ENCODE measurements at places on chromosomes 2 and 18.

DNA sequence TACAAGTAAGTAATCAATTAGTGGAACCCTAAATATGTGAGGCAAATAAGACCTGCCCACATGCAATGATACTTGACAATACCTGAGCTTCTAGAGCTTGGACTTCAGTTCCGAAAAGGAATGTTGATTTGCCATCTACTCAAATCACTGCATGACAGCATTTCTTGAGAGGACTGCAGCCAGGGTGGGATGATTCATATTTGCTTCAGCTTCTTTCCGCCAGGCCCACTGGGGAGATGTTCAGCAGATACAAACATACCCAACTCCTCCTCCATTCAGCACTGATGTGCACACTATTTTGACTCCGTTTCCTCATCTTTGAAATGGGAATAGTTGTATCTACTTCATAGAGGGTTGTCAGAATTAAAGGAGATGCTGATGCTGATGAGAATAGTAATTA, 28.8 kb upstream of the TMEM177 start:
- no peak for DNase-seq

DNA sequence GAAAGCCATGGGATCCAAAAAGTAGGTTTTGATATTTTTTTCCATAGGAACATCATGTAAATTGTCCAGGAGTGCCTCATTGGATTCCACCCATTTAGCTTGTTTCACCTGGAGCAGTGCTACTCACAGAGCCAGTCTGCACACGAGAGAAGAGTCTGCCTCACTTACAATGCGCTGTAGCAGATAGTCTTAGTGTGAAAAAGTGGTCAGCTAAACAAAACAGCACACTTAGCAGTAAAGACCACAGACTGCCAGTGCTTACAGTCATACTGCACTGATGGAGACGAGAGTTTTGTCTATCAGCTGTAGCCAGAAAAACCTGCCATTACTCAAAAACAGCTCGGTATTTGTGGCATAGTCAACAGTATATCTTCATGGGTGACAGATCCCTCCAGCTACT, 113.5 kb upstream of the LDLRAD4 start:
- DNase-seq = no peak

DNA sequence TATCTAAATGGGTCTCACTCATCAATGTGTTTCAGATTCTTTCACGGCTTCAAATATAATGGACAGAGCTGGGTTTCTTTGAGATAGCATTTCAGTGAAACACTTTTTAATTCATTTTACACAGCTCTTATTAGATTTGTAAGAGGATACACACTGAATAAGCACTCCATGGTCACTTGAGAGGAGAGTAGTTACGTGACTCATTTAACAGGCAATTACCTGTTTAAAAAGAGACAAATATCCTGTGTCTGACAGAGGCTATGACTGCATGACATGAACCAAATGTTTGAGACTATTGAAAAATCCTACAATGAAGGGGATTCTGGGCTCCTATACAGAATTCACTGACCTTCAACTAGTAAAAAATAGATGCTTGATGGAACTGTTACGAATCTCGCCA, 786.9 kb downstream of the EPHA4 start:
- no peak for DNase-seq

- DNase-seq = no peak
These were observed 172.7 kb downstream of the TNS1 start for GRCh38 chr2:217830061-217830460.

DNA sequence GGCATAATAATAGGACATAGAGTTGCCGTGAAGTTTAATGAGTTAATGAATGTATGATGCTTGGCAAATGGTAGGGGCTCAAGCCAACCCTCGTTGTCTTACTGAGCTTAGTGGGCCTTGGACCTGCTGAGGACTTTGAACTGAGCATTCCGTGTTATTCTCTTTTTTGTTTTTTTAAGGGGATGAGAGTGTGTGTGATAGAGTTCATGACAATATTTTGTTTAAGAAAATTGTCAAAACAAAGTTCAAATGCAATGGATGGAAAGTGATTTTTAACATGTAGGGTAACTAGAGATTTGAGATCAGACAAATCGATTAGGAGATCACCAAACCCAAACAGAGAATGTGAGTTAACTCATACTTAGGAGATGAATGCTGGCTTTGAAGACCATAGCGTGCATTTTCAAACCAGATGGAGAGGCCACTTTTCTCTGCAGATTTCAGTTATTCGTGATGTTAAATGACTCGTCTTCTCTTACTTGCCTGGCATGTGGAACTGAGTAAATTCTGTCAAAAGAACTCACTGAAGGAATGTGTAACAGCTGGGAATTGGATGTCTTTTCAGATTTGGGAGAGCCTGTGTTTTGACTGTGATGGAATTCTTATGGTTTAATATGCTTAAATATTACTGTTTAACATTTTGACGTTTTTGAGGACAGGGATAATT, 88.7 kb downstream of the NEDD4L start:
- no peak for DNase-seq

DNA sequence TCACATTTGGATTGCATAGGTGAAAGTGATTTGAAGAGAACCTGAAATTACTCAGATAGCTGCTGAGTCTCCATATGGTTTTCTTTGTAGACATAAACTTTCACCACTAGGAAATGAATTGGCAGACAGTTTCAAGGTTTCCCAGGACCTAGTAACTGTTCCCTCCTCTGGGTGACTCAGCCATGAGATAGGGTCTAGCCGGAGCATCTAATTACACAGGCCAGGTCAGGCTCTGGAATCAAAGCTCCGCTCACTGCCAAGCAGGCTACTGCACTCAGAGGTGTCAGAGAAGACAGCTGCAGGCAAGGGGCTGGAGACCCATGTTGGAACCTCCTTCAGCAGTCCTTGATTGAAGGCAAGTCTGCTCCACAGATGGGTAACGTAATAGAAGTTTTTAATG, 429.2 kb downstream of the TNS1 start:
- no peak for DNase-seq

GRCh38 chr2:130303169-130303568, 39.5 kb upstream of the IMP4 start:
- DNase-seq = no peak

GRCh38 chr2:215695861-215696260, 260.0 kb upstream of the FN1 start:
- no peak for DNase-seq

DNA sequence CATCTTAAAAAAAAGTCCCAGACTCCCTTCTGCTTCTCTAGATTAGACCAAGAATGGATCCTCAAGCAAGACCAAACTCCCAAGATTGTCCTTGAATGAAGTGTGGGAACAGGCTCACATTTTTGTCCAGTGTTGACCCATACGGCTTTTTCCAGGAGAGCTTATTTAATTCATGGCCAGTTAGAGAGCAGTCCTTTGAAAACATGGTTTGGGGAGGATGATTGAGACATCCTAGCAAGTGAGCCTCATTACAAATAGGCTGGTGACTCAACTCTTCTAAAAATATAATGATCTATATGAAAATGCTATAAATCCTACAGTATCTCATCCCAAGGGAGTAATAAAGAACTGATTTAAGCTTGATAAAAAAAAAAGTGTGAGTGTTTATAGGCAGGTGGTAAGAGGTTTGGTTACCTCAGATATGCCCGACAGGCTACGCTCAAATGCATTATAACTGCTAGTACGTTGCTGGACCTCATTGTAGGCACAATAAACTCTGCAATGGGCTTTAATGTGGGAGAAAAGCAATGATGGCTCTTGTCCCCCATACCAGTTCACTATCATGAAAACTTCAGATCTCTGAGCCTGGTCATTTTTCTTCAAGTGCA, 17.0 kb downstream of the ANKRD29 start:
- no peak for DNase-seq

DNA sequence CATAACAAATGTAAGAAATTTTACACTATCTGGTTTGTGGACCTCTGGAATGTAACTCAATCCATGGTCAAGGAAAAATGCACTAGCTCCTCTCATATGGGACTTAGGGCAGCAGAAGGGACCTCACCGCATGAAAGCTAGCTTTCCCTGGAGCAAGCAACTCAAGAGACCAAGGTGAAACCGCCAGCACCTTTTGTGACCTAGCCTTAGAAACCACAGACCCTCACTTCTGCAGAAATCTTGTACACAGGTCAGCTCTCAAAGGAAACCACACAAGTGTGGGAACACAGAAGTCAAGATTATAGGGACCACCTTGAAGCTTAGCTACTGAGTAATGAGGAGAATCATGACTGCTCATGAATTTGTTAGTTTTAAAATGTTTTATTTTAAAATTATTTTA, 222.5 kb downstream of the DLGAP1 start:
- DNase-seq = no peak

DNA sequence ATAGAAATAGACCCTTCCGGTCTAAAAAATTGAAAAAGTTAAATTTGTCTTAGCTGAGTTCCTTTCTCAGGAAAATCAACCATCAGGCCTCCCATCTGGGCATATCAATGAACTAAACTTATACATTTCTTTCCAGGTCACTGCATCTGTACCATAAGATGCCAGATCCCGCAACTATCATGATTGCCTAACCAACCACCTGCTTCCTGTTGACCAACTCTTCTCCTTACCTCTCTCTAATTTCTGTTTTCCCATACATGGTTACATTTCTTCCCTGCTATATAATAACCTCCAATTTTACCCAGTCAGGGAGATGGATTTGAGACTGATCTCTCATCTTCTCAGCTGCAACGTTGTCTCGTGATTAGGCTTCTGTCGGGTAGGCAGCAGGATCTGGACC, 228.7 kb downstream of the FSIP2 start:
- DNase-seq = no peak

DNA sequence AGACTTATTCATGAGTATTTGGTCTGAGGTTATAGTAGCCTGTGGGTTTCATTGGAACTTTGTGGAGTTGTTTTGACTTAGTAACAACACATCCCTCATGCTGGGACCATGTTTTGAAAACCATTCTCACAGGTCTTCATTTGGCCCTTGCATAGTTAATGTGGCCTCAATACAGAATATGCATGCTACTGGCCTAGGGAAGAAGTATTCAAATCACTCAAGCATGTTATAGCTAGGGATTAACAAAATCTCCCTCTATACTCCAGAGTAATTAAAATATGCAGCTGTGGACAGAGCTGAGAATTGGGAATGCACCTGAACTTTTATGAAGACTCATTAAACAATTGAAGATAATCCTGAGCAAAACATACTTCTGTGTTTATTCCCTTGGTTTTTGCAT, 325.5 kb upstream of the CHAC2 start:
- DNase-seq = no peak

DNA sequence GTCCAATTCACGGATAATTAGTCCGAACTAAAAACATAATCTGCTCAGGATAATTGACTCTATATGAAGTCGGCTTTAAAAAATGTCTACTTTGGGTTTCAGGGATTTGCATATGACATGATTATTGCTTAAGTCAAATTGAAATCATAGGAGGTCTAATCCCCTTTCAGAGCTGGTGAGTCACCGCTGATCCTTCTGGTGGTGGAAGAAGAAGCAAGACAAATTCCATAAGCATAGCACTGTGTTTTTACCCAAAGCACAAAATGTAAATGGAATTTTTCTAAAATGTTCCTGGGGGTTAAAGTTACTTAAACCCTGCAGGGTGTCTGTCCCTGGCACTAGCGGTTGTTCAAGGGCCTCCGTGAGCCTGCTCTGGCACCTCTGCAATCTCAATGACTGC, 460.2 kb downstream of the LRATD1 start:
- DNase-seq = no peak

DNA sequence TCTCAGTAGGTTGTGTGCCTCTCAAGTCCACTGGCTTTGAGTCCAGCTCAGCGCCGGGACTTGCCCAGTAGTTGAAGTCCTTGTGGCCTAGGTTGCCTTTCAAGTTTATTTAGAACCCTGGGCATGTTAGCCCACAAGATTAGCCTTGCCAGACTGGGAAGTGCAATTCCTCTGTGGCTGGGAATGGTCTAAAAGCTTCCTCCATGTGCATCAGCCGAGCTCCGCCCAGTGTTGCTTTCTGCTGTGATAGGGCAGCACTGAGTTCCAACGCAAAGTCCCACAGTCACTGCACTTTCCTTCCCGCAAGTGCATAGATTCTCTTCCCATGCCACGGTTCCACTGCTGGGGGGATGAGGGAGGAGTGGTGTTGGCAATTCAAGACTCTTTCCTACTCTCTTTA, 308.9 kb upstream of the THUMPD2 start:
- DNase-seq = no peak

DNA sequence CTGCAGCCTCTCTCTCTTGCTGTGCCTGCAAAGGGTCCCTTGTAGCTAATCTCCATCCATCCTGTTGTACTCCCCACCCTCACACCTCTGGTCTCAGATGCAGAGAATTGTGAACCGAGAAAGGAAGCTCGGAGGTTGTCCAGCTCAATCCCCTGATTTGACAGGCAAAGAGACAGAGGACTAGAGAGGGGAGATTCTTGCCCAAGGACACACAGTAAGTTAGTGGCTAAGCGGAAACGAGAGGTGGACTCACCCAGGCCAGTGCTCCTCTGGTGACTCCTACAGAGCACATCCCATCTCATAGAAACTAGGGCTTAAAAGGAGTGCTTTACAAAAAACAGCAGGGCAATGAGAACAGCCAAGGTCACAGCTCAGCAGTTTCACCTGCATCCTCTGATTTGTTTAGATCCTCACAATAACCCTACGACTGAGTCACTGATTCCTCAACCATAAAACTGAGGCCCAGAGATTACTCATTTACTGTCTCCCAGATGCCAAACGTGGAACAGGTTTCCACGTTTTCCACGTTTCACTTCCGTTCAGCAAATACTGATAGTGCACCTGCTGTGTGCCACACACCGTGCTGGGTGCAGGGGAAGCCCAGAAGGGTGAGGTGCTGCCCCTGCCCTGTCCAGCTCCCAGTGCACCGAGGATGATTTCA, 22.1 kb downstream of the EHD3 start:
- DNase-seq = no peak

DNA sequence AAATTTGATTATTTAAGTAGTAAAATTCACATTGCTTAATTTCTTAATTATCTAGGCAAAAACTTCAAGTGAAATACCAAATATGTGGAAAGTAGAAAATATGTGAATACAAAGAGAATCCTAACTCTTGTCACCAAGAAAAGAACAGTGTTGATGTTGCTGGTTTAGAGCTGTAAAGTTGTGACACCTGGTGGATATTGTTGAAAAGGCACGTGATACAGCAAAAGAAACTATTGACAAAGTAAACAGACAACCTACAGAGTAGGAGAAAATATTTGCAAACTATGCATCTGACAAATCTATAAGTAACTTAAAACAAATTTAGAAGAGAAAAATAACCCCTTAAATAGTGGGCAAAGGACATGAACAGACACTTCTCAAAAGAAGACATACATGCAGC, 25.6 kb upstream of the ZC3H15 start:
- no peak for DNase-seq

GRCh38 chr18:40120356-40120755, 1834.7 kb upstream of the PIK3C3 start:
- DNase-seq = no peak

Measured in HEK293T (cell line).